ENCODE measurements at places on chromosomes 7 and 10. TPM values are rescaled to one million over a fixed set of nuclear protein-coding genes. Genes with fewer than 3 reads are reported as not detected.

DNA sequence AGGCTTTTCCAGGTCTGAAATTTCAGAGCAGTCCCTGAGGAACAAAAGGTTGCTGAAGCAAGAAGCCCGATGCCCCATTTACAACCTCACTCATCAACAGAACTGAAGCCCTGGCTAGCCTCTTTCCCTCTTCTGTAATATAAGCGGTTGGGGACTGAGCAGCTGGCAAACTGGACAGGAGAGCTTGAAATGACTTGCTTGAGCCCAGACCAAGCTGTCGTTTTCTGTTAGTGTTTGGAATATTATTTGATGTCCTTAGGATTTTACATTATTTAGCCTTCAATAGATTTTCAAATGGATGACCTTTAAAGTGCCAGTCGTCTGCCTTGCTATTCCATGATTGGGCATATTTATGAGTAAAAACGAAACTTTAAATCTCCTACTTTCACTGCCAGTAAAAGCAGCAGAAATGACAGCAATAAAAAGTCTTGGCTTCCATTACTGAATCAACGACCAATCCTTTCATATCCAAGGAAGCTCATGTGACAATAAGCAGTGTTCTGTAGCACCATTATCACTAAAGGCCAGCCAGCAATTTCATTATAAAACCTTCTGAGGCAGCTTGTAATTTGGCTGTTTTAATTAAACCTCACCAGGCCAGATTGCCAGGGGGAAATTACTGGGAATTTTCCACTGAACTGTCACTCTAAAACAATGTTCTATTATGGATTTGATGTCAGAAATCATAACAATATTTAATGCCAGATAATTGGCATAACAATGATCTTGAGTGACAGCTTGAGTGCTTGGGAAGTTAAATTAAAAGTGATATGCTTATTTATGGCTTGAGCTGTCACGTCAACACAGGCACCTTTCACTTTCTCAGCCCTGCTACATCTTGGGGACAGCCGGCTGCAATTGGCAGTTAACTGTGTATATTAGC, 85.9 kb downstream of the LSMEM1 start:
- no peak for DNase-seq

The ATOH7 gene
- total RNA-seq, result not detected

- DNase-seq, result no peak
These were observed 30.7 kb downstream of the ERCC6 start for GRCh38 chr10:49508249-49508648.

GRCh38 chr7:30922596-30922995, 10.9 kb downstream of the AQP1 start:
- no peak for DNase-seq

DNA sequence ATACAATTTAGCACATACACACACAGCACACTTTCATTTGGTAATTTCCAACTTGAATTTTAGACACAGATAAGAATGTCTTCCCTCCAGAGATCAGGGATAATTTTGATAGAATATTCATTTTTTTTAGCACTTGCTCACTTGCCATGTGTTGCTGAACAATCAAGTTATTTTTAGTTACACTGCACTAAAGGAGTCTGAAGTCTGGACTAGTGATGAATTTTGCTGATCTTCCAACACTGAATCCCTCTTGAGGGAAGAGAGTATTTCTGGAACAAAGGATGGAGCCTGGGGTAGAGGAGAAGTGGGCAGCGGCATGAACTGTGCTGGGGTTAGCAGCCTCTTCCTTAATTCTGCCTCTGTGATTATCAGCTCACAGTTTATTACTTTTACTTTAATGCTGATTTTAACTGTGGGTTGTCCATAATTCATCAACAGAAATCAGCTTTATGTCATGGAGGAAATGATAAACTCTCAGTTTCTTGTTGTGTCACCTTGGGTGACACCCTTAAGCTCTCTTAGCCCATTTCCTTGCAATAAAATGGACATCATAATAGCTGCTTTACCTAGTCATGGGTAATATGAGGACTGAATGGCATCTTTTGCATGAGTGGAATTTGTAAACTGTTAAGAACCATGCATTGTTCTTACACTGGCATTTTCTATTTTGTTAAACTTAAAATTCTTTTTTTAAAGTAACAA, 32.1 kb downstream of the SGPL1 start:
- no peak for DNase-seq

- DNase-seq, result no peak
These were observed 12.9 kb downstream of the C10orf67 start for GRCh38 chr10:23331567-23332301.

DNA sequence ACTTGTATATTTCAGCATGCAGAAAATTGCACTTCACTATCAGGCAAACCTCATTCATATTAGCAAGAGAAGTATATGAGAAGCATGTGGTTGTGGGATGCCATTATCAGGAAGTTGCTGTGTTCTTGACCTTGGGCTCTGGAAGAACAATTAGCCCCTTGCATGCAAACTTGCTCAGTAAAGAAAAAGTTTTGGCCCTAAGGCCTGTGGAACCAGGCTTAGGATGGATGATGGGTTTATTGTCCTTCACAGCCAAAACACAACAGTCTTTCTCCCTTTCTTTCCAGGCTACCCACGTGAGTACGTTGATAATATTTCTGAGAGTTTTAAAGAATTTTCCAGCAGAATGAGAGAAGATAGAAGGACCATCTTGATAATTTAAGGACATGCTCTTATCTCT, 166.4 kb downstream of the AUTS2 start:
- no peak for DNase-seq

DNA sequence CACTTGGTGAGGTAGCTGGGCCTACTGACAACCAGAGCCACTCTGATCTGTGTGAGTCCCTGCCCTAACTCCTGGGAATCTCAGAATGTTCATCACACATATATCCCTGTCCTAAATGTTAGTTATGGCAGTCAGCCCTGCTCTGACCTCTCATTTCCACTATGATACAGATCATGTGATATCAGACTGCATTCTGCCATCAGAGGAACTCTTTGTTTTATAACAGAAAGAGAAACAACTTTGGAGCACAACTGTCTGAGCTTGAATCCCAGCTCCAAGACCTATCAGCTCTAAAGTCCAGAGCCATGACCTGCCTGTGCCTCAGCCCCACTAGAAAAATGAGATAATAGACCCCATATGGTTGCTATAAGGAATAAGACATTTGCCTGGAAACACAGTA, 54.6 kb upstream of the ABCB4 start:
- no peak for DNase-seq
